Effector CD4-positive, alpha-beta T cell (primary cell): ENCODE measurements at places on chromosomes 7 and 10.
A peak's percentile ranks its signal among the peaks of the same experiment; 100 is the strongest.

DNA sequence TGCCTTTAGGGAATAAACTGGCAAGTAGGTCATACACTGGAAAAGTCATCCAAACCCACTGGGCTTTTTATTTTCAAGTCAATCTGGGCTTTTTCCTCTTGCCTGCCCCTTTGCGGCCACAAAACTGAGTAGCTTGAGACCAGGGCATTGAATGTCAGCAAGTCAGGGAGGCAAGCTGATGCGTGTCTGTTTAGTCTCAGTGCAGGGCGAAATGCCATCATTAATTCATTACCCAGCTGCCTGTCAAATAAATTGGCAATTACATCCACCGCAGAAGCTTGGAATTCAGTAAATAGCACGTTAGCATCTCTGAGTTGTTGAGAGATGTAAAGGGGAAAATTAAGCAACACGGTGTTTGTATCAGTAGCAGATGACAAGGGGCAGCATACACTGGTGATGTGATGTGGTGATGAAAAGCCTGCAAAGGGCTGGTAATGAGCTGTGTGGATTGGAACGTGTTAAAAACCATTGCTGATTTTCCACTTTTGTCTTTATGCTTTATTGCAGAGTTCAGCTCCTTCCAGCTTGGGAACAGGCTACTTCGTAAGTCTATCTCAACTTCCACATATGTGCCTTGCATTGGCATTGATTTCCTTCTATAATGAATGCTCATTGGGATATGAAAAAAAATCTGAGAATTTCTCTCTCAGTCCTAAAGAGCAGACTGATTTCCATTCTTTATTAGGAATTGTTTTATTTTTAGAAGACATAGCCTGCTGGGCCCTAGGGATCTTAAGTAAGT, 535.9 kb downstream of the AUTS2 start:
- DNase-seq, result no peak

DNA sequence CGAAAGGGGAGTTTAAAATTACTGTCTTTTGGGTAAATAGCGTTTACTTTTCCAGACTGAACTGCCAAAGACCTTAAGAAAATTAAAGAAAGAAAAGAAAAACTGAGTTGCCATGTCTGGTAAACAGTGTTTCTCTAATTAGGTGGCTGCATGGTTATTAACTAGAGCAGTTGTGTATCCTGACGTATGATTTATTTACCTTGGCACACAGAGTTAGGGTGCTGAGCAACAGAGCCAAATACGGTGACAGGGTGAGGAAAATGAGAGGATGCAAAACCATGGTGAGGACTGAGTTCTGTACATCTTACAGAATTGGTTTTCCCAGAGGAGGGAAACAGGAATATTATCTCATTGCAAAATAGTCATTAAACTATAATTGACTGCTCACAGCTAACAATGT, 546.4 kb upstream of the FZD8 start:
- DNase-seq, result no peak

GRCh38 chr10:110170142-110170971, 37.0 kb upstream of the MXI1 start:
- DNase-seq, result no peak

DNA sequence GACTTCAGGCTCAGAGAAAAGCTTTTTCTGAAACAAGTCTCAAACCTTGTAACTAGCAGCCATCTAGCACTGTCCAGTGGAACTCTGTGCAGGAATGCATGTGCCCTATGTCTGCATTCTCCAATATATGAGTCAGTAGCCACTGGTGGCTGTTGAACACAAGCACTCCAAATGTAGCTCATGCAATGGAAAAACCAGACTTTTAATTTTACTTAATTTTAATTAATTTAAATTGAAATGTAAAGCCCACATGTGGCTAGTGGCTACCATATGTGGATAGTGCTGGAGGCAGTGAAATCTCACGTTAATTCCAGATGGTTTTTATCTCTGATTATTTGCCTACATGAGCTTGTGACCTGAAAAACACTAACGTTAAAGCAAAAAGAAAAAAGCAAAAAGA, 225.1 kb downstream of the GATA3 start:
- DNase-seq, result no peak

GRCh38 chr10:46079831-46080585, 33.9 kb upstream of the MSMB start:
- DNase-seq, result no peak

DNA sequence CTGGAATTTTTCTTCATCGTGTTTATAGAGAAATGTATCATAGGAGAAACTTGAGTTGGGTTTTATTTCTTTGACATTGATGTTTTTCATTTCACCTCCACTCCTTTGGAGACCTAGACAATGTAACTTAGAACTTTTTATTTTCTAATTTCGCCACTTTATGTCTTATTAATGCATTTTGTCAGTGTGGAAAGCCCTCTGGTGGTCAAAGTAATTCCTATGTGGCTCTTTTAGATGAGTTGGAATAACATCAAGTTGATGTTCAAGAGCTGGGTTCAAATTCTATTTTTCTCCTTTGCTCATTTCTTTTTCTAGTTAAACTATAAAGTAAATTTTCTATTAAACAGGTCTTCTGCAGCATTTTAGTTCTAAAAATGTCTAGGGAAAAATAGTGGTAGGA, 478.6 kb downstream of the LRMDA start:
- no peak for DNase-seq

DNA sequence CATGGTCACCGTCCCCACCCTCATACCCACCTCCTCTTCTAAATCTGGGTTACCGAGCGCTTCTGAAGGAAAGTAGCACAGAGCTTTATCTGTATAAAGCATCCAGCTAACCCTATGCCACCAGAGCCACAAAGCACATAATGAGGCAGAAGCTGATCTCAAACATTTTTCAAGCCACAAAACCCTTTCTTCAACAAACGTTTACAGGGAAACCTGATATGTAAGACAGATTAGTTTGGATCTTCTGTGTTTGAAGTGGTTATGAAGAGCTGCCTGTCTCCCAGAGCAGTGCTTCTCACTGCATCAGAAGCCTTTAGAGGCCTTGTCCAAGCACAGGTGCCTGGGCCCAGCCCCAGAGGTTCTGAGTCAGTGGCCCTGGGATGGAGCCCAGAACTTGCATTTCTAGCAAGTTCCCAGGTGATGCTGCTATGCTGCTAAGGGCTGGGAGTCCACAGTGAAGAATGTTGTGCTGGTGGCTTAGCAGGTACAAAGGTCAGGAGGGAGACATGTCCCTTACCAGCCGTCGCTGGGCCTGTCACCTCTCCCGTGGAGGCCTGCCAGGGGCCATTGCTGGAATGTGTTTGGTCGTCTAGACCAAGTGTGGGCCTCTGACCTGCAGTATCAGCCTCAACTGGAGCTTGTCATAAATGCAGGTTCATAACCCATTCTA, 90.4 kb downstream of the TAF3 start:
- no peak for DNase-seq

DNA sequence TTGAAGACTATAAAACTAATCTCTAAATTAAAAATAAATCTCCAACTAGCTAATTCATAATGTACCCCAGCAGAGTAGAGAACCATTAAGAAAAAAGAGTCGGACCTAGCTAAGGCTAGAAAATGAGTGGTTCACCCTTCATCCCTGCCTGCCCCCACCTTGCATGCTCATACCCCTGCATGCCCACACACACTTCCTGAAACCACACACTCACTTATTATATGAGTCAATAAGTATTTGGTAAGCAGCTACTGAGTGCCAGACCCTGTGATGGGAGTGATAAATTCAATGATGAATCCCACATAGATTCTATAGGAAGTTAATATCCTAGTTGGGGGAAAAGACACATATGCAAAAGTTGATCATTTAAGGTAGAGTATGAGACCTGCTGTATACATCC, 152.9 kb upstream of the INHBA start:
- DNase-seq, result no peak

GRCh38 chr10:27542812-27543211, 38.7 kb downstream of the RAB18 start:
- no peak for DNase-seq

DNA sequence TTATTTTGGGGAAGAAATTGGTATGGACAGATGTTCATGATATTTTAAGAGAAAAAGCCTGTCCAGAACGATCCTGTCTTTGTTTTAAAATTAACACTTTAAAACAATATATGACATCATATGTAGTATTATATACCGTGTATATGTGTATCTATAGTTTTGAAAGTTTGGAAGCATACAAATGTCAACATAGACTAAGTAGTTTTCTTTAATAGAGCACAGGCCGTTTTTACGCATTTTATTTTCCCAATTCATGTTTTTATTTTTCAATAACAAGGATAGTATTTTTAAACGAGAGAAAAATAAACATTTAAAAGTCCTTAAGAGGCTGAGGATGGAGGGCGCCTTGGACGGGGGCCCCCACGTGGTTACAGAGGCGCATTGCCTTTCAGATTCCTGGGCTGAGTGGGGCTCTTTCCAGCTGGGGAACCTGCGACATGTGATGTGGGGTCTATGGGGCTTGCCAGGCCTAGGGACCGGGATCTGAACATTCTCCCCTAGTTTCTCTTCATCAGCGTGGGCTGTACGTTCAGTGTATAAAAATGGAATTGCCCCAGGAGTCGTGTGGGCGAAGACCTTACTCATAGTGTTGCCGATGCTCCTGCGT, 127.8 kb upstream of the ZNF746 start:
- DNase-seq, result peak; percentile 43

DNA sequence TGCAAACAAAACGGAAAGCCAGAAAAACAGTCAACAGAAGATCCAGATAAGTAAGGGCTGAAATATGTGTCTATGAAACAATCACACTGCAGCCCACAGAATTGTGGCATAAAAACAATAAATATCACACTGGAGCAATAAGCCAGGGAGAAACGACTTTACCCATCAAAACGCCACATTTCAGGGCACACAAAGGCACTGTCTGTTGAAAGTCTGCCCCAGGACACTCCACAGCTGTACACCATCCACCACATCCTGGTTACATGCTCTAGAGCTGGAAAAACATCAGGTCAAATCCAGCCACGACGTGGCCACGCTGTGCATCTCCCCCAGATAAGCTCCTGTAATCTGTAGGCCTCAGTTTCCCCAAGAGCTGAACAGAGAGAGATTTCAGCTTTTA, 88.7 kb downstream of the COBL start:
- no peak for DNase-seq

DNA sequence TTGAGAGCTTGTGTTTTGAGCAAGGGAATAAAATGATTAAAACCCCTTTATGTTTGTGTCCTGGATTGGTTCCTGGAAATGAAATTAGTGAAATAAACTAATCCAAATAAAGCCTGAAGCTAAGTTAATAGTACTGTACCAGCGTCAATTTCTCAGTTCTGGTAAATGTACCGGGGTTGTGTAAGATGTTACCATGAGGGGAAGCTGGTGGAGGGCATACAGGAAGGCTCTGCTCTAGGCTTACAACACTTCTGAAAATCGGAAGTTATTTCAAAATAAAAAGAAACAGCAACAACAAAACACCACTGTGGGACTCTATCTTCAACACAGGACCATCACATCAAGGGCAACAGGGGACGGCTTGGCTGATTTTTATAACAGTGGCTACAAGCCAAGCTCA, 257.0 kb downstream of the CREB5 start:
- no peak for DNase-seq

GRCh38 chr7:89934101-89934500, 220.2 kb upstream of the STEAP1 start:
- DNase-seq, result no peak

- no peak for DNase-seq
These were observed 94.0 kb downstream of the ELMO1 start for GRCh38 chr7:37354656-37355131.

- DNase-seq, result no peak
These were observed at the start of gene TWIST1 for GRCh38 chr7:19117091-19117869. Gene TWIST1 (minus strand): TSS chr7:19117636. CDS start chr7:19117321, 315 bp downstream.

DNA sequence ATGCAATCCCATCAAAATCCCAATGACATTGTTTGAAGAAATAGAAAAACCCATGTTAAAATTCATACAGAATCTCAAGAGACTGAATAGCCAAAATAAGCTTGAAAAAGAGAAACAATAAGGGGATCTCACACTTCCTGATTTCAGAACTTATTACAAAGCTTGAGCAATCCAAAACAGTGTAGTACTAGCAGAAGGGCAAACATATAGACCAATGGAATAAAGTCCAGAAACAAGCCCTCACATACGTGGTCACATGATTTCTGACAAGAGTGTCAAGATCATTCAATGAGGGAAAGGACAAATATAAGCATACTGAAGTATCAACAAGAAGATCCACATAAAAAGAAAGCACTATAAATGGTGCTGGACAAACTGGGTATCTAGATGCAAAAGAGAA, 31.9 kb downstream of the MICU1 start:
- no peak for DNase-seq

- DNase-seq, result no peak
These were observed 11.3 kb upstream of the ZNF518A start for GRCh38 chr10:96118604-96119450.

DNA sequence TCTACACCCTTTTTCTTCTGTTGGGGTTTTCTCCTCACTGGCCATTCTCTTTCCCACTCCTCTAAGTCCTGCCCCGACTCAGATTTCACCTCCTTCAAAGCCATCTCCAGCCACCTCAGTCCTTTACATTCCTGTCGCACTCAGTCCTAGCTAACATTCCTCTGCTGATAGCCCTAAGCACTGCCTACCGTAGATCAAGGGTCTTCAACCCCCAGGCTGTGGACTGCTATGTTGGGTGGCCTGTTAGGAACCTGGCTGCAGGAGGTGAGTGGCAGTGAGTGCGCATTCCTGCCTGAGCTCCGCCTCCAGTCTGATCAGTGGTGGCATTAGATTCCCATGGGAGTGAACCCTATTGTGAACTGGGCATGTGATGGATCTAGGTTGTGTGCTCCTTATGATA, 11.2 kb downstream of the PFKFB3 start:
- DNase-seq, result no peak

- no peak for DNase-seq
These were observed 18.8 kb upstream of the PDCD4 start for GRCh38 chr10:110852947-110853346.

GRCh38 chr7:36192877-36193276, 39.8 kb downstream of the EEPD1 start:
- DNase-seq, result no peak

GRCh38 chr10:33151344-33151864, 183.1 kb downstream of the NRP1 start:
- no peak for DNase-seq

DNA sequence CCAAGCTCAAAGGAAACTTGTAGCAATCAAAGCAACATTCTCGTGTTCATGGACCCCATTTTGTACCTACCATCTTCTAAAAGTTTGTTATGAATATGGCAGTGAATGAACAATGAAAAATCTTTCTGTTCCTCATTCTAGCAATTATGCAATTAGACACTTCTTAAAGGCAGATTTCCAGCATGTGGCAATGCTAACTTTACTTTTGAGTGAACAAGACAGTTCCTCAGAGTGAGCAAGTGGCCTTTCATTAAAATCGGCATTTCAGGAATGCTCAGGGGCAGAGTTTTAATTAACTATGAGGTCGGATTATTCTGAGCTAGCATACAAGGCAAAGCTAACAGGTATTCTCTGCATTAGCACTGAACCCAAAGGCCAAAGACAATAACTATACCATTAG, 48.4 kb upstream of the NFE2L3 start:
- no peak for DNase-seq

- DNase-seq, result peak; percentile 62
These were observed 11.8 kb upstream of the ACBD5 start for GRCh38 chr10:27252267-27253000.

DNA sequence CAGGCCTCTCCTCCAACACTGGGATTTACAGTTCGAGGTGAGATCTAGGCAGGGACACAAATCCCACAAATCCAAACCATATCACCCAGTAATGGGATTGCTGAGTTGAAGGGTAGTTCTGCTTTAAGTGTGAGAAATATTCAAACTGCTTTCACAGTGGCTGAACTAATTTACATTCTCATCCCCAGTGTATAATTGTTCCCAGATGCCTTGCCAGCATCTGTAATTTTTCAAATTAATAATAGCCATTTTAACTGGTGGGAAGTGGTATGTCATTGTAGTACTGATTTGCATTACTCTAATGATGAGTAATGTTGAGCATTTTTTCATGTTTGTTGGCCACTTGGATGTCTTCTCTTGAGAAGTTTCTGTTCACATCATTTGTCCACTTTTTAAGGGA, 592.8 kb upstream of the GRM3 start:
- no peak for DNase-seq
